GM03348 (cell line): ENCODE measurements at places on chromosomes 5 and 9.

DNA sequence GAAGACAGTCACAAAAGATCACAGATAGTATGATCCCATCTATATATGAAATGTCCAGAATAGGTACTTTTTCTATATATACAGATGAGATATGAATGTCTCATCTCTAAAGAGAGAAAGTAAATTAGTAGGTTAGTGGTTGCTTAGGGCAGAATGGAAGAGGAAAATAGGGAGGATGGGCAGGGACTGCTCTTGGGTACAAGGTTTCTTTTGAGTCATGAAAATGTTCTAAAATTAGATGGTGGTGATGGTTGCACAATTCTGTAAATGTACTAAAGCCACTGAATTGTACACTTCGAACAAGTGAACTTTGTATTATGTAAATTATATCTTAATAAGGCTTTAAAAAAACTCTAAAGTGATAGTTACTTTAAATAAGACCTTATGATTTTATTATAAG lies 59.6 kb upstream of the GRAMD2B start:
- DNase-seq = no peak

DNA sequence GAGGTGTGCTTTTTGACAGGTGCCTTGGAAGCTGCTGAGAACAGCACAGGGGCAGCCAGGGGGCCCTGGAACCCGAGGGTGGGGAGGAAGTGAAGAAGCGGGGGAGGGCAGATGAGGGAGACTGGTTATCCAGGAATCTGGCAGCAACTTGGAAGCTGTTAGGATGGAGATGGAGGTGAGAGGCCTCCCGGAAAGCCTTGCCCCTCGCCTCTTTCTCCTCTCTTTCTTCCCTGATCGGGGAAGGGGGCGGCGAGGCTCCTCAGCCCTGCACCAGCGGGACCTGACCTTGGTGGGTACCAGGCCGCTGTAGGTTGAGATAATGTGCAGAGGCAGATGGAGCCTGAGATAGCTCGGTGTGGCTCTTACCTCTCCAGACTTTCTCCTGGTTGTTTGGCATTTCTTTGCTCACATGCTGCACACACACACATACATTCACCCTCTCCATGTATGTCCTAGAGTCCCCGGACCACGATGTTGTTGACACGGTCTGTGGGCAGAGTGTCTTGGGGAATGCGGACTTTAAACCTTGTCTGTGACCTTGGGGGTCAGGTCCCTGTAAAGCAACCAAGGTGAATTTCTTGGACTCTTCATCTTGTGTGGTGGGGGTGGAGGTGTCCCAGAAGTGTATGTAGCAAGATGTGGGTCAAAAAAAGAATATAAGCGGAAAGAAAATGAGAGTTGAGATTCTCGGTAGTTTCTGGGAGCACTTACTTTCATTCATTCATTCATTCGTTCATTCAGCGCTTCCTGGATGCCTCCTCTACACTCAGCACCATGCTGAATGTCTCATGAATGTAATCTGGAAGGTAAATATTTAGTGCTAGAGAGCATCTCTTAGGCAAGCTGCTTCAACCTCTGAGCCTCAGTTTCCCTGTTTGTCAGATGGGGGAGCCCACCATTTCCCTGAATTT lies 1.6 kb downstream of the WWC1 start:
- DNase-seq = no peak

DNA sequence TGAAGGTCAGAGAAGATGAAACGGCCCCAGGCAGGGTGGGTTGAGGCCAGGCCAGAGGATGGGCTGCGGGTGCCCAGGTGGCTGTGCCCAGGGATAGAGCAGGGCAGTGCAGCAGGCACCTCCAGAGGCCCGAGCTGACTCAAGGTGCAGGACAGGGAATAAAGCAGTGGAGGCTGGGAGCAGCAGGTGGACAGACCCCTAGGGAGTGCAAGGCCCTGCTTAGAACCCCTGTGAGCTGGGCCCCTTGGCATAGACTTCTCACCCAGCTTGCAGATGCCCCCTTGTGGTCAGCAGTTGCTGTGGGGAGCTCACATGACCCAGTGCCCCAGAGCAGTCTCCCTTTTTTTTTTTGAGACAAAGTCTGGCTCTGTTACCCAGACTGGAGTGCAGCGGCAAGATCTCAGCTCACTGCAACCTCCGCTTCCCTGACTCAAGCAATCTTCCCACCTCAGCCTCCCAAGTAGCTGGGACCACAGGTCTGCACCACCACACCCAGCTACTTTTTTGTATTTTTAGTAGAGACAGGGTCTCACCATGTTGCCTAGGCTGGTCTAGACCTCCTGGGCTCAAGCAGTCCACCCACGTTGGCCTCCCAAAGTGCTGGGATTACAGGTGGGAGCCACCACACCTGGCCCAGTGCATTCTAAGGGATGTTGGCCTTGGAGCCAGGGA lies 118.8 kb downstream of the WNK2 start:
- peak; percentile 77 for DNase-seq

- no peak for DNase-seq
Measured at GRCh38 chr9:70403618-70404025, 10.8 kb downstream of the KLF9 start.

- DNase-seq = peak; percentile 55
Measured at GRCh38 chr5:156120777-156121176, 206.2 kb upstream of the SGCD start.

- DNase-seq = no peak
Measured at GRCh38 chr5:170464280-170465127, 39.3 kb upstream of the KCNIP1 start.

- DNase-seq = no peak
Measured at GRCh38 chr5:52579391-52579790, 208.3 kb upstream of the ITGA1 start.

GRCh38 chr5:100890461-100891008 lies 12.5 kb downstream of the ST8SIA4 start:
- no peak for DNase-seq
